Caki2 (cell line): ENCODE measurements at places on chromosomes 3 and 15. TPM values are rescaled to one million over a fixed set of nuclear protein-coding genes. Genes with fewer than 3 reads are reported as not detected.

Gene RBPMS2
- total RNA-seq = not detected in 2 replicates

DNA sequence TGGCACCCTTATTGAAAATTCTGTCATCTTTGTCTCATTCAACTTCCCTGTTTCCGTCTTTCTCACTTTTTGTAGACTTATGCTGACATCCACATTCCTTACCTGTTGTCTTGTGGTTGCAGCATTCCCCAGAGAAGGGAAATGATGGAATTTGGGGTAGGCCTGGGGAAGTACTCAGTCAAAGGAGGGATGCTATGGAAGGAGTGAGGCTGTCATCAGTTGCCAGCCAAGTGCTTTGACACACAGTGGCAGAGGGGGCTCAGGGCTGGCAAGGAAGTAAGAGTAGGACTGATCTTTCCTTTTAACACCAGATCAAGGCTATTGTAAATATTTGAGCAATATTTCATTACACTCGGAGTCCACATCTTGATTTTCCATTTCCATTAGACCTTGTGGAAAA lies 64.4 kb downstream of the RPLP1 start:
- DNase-seq = no peak

- DNase-seq = no peak
Measured at GRCh38 chr3:112654492-112654891, 13.5 kb upstream of the CCDC80 start.

DNA sequence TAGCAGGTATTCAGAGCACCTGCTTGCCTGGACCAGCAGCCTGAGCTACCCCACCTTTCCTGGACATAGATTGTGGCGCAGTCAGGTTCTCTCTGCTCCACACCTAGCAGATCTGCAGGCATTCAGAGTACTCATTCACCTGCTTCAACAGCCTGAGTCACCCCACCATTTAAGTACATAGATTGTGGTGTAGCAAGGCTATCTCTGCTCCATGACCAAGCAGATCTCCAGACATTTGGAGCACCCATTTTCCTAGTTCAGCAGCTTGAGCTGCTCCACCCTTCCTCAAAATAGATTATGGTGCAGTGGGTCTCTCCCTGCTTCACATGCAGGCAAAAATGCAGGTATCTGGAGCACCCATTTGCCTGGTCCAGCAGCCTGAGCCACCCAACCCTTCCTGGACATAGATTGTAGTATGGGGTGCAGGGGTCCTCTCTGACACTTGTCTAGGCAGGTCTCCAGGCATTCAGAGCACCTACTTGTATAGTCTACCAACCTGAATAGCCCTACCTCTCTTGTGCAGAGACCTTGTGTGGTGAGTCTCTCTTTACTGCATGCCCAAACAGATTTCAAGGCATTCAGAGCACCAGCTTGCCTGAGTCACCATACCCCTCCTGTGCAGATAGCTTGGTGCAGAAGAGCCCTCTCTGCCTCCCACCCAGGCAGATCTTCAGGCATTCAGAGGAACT lies 466.0 kb upstream of the THBS1 start:
- no peak for DNase-seq

GRCh38 chr3:39150803-39151631 lies 2.4 kb downstream of the CSRNP1 start:
- DNase-seq = peak; percentile 90

DNA sequence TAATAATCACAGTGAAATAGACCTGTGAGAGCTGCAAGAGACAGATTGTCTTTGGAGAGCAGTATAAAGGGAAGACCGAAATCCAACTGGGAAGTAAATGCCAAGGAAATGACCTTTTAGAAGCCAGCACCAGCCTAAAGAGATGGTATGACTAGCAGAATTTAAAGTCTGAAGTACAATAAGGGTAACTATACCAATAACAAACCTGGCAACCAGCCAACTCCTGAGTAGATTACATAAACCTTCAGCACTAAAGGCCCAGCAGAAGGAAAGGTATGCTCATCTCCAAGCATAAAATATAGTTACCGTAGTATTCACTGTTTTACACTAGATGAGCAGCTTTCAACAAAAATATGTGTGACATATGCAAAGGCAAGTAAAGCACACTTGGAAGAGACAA lies 155.1 kb upstream of the SATB1 start:
- DNase-seq = no peak
